ENCODE measurements at places on chromosomes 6 and 20.

- DNase-seq: no peak
Measured at GRCh38 chr20:57189713-57190112, 76.7 kb downstream of the BMP7 start.

DNA sequence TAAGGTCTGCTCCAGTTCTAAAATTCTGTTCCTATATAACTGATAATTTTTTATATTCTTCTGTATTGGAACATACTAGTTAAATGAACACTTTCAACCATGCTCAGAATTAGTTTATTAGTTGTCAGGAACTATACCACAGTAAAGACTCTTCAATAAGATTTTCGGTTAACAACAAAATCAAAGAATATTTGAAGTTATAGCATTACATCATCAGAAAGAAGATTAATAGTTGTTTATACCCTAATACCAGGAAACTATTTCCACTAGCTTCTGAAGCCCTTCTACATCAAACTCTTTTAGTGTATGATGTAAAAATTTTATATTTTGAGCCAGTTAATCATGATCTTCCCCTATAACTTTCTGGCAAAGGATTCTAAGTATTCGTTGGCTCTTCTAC is 6.6 kb downstream of the CALHM4 start:
- DNase-seq: no peak

GRCh38 chr6:140388192-140388802 is 1013.8 kb upstream of the CITED2 start:
- DNase-seq: no peak

DNA sequence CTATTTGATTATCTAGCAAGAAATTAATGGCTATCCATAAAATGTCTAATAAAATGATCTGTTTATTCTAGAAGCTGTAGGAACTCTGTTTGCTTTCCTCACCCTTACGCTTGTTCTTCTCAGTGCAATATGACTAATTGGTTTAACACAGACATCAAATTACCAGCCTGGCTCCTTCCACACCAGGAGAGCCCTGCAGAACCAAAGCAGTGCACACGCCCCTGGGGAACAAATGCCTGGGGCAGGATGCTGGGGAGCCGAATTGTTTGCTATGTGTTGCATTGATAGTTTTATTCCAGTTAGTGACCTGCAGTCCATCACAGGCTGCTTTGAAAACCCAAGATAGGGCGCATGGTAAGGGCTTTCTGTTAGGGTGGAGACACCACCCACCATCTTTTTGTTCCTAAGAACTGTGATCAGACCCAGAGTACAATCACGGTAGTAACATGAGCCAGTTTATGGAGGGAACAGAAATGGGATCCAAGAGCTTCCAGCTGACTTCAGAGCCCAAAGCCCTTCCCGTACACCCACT is 126.4 kb upstream of the CD93 start:
- no peak for DNase-seq

DNA sequence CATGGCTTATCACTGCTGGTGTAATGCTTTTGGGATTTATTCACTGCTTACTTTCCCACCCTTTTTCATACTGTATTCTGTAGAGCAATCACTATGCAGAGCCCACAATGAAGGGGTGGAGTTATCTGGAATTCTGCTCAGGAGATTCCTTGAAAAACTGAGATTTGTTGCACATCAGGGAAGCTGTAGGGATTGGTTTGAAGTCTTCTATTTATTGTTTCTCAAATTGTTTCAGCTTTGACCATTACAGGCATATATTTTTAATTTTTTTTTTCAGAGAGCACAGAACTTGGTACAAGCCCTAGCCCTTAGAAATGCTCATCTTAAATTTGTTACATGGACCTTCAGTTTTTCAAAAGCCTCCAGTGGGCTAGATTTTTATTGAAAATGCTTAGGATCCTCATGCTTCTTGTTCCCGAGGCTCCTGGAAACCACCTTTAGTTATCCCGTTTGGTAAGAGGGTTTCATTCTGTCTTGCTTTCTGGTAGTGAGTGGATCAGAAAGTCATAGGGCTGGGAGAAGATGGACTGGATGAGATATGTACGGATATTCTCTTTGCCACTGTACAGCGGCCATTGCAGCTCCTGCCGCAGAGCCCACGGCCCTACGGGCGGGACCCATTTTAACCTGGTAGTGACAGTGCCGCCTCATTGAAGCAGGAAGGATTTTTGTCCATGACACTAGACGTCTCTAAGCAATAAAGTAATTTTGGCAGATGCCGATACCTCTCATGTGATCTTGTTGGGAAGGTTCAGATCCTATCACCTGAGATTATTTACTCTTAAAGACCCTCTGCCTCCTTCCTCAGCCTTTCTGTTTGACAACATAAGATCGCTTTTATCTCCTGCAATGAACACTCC is 45.3 kb upstream of the ZNF184 start:
- no peak for DNase-seq

GRCh38 chr20:33280775-33281174 is 2.2 kb upstream of the BPIFB1 start:
- DNase-seq: no peak

DNA sequence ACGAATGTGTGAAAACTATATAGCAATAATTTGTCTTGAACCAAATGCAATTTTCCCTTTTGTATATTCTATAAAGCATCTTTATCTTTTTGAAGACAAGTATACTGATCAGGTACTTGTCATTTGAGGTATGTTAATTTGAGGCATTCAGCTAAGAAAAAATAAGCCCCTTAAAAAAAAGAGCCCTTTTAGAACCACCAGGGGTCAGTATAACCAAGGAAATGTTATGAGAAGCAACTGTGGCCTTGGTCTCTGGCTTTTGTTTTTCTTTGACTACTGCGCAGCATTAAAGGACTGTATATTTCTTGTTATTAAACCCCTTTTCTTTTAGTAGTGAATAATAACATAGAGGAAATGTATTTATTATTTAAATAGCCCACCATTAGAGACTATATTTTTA is 43.1 kb downstream of the CD109 start:
- peak; percentile 65 for DNase-seq

DNA sequence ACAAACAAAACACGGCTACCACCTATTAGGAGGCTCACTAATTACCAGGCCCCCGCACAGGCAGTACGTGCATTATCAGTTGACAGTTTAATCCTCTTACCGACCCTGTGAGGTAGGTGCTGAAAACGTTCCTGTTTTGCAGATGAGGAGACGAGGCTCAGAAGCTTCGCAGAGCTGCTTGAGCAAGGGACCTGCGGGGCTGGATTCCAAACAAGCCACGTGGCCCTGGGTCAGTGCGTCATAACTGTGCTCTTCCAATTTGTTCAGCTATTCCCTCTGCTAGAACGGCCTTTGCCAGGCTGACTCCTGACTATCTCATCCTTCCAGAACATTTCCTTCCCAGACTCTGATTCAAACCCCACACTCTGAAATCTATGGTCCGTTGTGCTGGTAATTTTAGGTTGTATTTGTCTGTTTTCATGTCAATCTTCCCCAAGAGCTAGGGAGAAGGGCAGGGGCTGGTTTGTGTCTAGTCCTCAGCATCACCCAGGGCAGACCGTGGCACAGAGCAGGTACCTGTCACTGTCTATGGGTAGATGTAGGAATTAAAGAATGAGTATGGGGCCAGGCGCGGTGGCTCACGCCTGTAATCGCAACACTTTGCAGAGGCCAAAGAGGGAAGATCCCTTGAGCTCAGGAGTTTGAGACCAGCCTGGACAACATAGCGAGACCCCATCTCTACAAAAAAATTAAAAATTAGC is 28.8 kb upstream of the TLDC2 start:
- no peak for DNase-seq

DNA sequence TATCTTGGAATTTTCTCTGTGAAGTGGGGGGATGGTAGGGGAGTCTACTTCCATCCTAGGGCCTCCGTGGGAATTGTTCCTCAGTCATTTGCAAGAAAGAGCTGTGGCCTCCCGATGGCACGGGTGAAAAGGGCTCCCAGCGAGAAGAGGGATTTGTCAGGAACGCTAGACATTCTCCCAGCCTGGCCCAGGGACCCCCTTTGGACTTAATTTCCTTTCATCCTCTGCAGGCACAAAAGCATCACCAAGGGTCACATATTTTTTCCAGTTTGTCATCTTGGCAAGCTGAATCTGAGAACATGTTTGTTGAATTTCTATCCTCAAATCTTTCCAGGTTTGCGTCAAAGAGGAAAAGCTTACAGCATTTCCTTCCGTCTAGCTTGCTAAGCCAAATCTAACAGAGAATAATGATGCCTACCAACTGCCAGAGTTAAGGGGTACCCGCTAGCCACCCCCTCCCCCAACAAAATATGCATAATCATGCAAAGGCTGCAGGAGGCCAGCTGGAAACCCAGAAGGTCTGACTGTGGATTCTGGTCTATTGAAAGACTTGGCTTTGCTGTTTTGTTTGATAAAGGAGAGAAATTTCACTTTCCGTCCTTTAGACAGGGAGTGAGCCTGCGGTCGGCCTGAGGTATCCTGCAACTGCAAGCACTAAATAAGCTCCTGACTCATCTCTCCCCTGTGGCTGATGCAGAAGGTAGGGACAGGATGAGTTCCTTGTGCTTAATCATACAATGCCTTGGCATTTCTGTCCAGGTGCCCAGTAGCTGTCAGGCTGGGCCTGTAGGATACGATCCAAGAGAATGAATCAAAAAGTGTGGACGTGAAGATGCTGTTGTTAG is 23.1 kb downstream of the PSMG4 start:
- DNase-seq: no peak

DNA sequence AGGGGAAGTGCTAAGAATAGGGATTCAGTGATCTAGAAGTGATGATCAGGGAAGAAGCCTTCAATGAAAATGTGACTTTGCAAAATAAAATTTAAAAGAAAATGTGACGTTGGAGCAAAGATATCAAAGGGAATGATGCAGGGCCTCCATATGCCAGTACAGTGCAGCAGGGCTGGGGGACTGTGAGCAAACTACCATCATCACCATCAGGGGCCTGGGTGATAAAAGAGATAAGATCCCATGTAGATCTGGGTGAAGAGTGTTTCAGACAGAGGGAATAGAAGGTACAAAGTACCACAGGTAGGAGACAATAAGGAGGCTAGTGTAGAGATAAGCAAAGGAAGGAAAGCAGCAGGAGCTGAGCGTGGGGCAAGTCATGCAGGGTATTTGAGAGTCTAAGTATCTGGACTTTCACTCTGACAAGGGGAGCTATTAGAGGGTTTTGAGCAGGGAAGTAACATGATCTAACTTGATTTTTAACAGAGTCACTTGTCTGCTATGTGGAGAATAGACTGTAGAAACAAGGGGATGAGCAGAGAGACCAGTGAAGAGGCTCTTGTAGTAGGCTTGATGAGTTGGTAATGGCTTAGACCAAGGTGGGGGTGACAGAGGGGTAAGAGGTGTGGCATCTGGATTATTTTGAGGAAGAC is 295.6 kb downstream of the ZFAND3 start:
- DNase-seq: no peak

DNA sequence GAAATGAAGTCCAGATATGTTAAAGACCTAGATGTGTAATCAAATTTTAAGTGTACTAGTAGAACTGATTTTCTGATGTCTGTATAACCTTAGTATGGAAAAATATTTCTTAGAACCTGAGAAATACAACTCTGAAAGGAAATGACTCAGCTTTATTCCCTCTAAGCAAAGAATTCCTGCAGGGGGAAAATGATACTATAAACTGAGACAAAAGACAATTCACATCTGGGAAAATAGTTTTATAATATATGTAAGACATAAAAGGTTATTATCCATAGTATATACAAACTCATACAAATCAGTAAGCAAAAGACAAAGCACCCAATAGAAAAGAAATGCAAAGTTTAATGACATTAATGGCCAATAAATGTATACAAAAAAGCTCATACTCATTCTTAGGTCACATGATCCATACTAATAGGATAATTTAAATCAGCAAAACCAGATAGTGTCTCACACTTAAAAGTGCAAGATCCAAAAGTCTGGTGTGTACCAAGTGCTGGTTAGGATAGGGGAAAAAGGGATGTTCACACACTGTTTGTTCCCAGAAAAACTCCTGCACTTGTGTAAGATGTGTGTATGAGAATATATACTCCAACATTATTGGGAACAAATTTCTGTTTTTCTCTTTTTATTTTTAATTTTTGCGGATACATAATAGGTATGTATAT is 22.6 kb downstream of the RNF217 start:
- no peak for DNase-seq

DNA sequence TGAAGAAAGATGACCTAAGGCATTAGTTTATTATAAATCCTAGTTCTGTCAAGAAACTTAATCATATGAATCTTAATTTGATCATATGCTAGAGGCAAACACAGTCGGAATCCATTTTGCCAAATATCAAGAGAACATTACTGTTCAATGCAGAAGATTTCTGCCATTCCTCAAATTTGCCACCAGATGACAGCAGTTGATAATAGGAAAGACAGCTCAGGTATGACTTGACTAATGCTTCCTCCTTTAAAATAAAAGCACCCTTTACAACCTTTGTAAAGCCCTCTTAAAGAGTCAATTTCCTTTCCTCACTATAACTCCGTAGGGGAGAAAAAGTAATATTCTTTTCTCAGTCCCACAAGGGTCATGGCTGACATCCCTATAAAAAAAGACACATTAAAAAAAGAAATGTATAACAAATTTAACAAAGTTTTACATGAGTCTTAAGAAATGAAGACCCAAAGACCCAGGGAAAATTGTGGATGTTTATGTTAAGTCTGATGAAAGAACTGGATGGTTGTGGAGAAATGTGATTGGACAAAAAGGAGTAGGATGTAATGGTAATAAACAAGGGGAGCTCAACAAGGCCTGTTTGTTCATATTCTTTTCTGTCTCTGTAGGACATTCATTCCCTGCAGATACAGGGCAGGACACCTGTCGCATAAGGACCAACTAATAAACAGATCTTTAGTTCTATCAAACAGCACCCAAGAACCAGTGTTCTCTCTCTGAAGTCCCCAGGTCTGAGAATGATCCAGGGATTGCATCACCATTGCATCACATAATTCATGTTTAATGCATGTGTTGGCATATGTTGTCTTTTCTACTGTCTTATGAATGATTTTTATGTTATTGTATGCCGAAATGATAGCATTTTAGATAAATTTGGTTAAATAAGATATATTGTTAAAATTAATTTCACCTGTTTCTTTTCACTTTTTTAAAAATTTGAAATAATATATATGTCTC is 23.0 kb upstream of the IL17A start:
- DNase-seq: no peak

DNA sequence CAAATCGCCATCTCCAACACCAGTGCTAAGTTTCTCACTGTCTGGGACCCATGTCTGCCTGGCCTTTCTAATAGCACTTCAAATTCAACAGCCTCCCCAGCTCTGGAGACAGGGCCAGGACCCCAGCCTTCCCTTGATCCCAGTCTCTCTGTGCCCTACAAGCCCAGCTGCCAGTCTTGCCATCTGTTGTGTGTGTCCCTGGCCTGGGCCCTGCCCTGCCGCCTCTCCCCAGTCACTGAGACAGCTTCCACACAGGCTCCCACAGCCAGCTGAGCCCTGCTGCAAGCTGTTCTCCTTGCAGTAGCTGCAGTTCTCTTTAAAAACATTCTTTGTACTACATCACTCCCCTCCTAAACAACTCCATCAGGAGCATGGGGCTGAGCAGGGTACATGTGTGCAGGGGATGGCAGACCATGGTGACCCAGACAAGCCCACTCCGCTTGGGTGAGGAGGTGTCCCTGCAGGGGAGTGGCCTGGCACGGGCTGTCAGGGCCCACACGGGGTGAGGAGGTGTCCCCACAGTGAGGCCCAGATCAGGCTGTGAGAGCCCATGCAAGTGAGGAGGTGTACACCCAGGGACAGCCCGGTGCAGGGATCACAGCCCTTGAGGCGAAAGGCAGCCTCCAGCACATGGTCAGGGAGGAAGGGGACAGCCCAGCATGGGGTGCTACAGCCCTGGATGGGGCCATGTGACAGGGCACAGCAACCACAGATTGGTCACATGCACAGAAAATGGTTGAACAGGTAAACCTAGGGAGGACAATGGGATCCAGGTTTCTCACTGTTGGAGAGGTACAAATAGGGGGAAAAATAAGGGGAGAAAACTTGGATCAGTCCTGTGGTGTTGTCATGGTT is 16.2 kb downstream of the CST7 start:
- DNase-seq: no peak
